Panc1 (cell line): ENCODE measurements at places on chromosomes 7 and 10.

DNA sequence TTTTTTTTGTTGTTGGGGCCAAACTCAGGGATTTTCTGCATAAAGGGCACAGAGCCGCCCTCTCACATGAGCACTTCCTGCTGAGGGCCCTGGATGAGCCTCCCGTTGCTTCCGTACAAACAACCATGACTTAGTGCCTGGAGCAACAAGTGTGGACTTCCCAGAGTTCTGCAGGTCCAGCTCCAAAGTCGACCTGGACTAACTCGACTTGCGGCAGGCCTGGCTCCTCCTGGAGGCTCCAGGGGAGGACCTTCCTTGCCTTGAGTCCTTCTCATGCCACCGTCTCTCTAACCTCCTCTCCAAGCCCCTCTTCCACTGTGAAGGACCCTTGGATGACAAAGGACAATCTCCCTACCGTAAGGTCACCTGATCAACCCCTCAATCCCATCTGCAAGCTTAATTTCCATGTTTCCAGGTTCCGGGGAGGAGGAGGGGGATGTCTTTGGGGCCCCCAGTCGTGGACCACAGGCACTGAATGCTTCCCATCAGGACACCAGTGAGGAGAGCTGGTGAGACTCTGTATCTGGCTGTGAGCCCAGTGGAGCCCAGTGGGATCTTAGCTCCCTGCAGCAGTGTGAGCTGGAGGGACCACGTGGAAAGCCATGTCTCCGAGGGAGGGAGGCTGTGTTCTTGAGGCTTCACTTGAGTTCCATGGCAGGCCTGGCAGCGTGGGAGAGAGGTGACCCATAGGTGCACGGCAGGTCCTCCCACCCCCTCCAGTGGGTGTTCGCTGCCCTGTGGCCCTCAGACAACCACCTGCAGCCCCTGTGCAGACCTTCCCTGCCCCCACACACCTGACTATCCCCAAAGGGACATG lies 199.5 kb upstream of the PPP2R2D start:
- no peak for DNase-seq

GRCh38 chr10:11568578-11568977 lies 42.9 kb downstream of the USP6NL start:
- DNase-seq: no peak

- no peak for DNase-seq
Measured at GRCh38 chr10:35336921-35337823, 863 bp downstream of the CCNY start.

- DNase-seq: no peak
Measured at GRCh38 chr10:127245456-127245855, 49.1 kb upstream of the INSYN2A start.

DNA sequence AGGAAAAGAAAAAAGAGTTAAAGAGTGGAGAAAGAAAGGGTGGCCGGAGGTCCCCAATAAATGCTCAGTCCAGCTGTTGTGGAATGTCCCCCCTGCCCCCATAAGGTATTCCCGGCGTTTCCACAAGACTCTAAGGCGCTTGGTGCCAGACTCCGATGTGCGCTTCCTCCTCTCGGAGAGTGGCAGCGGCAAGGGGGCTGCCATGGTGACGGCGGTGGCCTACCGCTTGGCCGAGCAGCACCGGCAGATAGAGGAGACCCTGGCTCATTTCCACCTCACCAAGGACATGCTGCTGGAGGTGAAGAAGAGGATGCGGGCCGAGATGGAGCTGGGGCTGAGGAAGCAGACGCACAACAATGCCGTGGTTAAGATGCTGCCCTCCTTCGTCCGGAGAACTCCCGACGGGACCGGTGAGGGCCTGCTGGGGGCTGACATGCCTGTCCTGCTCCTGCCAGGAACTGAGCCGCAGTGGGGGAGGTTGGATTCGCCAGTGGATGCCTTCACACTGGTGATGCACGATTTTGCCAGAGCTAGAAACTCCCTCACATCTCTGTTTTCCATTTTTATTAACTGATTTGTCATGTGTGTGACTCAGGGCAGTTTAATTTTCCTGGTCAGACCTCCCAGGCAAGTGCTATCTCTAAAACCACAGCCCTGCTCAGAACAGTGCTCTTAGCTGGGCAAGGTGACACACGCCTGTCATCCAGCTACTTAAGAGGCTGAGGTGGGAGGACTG lies 34.2 kb downstream of the TACR2 start:
- no peak for DNase-seq
